ENCODE measurements at places on chromosomes 2 and 18.

- DNase-seq: no peak
Observed at GRCh38 chr2:190820416-190820815, 60.2 kb upstream of the GLS start.

DNA sequence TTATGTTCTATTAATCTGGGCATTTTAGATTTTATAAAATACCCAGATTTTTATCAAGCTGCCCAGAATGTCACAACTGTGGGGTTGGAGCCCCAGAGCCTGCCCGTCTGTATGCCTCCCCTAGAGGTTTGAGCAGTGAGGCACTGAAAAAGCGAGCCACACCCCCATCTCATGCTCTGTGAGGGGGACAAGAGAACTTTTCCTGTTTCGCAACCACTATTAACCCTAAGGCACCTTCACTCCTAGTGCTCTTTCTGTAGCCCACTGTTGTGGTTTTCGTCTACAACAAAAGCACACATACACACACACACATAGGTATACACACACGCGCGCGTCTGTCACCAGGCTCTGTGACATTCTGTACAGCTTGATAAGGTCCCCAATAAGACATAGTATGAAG lies 38.0 kb downstream of the DCDC2C start:
- no peak for DNase-seq

GRCh38 chr18:28712796-28713425 lies 536.0 kb upstream of the CDH2 start:
- DNase-seq: no peak

DNA sequence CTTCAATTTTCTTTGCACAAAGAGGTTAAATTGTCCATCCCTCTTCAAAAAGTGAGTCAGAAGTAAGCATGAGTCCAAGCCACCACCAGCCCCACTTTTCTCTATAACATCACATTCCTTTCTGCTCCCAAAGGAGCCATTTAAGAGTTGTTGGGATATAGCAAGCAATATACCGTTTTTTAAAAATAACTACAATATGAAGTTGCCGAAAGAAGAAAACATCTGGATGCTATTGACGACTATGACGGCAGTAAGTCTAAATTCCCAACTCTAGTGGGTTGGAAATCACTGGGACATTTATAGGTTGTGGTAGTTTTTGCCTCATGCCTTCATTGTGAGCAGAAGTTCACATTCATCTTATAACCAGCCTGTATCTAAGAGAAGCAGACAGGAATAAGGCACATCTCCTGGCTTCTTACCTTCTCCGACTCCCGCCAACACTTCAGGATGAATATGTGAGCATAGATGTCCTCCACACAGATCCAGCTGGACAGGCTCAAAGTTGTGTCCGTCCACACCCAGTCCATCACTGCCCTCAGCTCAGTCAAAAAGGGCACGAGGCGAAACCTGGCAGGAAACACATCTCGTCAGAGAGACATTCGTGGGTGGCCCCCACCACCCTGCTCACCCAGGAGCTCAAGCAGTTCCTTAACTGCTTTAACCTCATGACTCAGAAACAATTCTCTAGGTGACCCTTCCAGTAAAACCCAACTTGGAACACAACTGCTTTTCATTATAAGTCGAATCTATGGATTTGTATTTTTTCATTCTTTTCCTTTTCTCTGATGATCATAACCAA lies 163.6 kb downstream of the NAPG start:
- DNase-seq: no peak

DNA sequence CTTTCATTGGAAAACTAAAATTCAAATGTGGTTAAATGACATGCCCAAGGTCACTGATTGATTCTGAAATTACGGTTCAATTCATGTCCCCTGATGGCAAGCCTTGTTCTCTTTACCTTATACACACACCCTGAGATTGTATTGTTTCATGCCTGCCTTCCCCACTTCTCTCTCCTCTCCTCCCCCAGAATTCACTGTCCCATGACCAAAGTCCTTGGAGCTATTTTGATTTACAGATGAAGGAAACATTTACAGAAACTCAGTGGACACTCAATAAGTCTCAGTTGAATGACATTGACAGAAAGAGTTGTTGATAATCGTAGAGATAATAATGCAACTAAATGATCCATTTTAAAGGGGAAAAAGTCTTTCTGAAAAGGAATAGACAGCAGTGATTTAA lies 33.1 kb upstream of the SIX2 start:
- no peak for DNase-seq

DNA sequence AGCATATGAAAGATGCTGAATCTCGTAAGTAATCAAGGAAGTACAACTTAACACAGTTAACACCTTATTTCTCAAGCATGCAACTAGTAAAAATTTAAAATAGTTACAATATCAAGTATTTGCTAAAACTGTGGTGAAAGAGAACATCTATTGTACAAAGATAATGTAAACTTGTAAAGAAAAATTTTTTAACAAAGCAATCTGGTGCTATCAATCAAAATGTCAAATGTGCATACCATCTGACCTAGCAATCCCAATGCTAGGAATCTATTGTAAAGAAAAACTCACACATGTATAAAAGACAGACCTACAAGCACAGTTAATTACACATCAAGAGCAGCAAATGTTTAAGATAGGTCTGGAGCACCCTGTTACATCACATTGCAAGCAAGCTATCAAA lies 90.1 kb downstream of the SLC66A3 start:
- DNase-seq: no peak

GRCh38 chr2:169203952-169204351 lies 134.6 kb downstream of the DHRS9 start:
- DNase-seq: no peak

DNA sequence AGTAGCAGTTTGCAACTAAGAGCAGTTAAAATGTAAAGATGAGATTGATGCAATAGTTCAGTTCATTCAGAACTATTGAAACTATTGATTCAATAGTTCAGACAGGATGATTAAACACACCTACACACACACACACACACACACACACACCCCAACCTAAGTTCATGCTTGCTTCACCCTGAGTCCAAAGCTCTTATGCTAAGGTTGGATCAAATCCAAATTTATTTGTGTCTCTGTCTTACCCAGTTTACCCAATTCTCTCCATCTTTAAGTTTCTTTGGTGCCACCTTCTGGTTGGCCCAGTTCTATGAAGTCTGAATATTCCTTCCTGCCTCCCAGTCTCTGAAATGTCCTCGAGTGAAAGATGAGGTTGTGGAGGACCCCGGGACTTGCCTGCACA lies 5.1 kb downstream of the SERPINB8 start:
- DNase-seq: peak; percentile 19

GRCh38 chr18:33231474-33232317 lies 208.8 kb downstream of the CCDC178 start:
- DNase-seq: peak; percentile 87

GRCh38 chr2:114056294-114057143 lies 166.6 kb downstream of the ACTR3 start:
- DNase-seq: no peak

DNA sequence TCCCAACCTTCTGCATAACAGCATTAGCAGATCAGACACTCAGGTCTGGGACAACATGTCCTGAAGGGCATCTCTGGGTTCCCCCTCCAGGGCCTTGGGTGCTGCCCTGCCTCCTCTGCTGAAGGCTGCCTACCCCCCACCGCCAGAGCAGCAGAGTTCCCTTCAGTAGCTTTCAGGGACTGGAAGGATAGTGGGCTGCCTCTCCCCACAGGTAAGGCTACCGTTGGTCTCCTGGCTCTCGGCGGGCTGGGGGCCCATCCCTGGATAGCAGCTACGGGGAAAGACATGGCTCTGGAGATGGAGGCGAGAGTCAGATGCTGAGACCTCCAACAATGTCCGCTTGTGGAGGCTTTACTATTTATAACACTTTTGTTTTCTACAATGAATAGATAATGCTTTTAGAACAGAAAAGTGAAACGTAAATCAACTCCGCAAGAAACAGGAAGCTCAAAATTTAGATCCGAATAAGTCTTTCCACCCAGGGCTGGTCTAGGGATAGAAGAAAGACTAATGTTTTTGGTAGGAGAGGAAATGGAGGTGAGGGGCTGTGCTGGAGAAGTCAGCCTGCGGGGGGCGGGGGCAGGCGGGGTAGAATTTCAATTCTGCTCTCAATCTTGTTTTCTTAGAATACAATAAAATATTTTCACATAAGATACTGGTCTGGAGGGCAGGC lies 58.4 kb downstream of the ARL4C start:
- no peak for DNase-seq

DNA sequence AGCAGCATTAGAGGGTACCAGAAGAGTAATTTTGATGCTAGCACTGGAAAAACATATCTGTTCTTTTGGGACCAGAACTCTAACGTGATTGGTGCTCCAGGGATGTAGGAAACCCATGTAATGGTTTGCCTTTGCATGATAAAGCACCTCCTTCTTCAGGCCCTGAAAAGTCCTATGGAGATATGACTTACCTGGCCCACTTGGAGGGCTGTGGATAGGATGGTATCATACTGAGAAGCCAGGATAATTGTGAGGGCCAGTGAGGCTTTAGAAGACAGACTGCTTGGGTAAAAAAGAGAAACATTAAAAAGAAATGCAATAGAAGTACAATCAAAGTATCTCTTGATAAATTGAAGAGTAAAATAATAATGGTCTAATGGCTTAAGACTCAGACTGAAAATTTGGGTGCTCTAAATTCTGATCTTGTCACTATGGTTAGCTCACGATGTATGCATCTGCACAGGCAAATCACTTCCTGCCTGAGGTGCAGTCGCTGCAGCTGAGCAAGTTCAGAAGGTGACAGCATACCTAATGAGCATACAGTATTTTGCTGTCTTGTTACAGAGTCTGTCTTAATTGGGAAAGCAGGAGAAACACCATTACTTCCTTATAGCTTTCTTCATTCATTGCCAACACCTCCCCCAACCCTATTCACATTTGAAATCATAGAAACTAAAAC lies 371.5 kb downstream of the NUP35 start:
- DNase-seq: no peak

DNA sequence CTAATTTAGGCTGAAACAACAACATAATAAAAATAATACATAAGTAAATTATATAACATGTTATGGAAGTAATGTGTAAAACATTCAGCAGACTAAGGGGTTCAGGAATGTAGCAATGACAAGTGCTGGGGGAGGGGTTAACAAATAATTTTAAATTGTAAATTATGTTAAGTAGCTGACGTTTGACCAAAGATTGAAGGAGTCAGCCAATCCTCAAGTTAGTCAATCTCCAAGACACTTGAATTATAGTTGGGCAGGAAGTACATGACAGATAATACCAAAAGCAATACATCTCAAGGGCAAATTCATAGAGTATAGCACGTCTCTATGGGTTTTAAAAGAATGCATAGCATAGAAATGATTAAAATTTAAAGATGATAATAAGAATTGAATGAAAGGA lies 89.1 kb downstream of the KCNH7 start:
- DNase-seq: no peak

- DNase-seq: no peak
Observed at GRCh38 chr18:49013291-49013691, 62.5 kb upstream of the SMAD7 start.

- DNase-seq: no peak
Observed at GRCh38 chr2:208584378-208584985, 177.9 kb downstream of the PTH2R start.

- DNase-seq: no peak
Observed at GRCh38 chr2:132373391-132374135, 43.0 kb upstream of the GPR39 start.

DNA sequence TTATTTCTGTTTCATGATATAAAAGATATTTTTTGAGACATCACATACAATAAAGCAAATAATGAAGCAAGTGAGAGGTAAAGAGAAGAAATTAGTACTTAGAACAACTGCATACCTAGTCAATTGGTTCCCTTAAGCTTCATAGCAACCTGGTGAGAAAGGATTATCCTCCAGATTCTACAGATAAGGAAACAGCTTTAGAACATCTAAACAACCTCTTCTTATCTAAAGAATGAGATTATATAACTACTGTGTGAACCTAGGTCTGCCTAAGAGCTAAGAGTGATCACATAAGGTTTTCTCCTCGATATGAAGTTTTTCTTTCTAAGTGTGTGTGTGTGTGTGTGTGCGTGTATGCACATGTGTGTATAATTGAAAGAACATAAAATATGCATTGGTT lies 265.1 kb downstream of the NOL4 start:
- no peak for DNase-seq

DNA sequence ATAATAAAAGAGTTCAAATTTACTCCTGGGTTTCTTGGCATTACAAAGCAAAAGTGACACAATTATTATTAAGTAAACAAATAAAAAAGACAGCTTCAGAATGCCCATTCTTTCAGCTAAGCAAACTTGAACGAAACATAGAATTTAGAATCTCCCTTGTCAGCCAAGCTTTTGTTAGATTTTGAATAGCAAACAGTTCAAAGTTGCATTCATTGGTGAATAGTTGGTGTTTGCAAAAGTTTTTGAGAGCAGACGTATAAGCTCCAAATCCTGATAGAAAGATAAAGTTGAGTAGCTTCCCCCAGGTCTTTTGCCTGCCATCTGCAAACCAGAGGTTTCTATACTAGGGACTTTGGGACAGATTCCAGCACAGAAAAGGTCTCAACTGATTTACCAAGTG lies 434.3 kb upstream of the TNP1 start:
- DNase-seq: no peak

DNA sequence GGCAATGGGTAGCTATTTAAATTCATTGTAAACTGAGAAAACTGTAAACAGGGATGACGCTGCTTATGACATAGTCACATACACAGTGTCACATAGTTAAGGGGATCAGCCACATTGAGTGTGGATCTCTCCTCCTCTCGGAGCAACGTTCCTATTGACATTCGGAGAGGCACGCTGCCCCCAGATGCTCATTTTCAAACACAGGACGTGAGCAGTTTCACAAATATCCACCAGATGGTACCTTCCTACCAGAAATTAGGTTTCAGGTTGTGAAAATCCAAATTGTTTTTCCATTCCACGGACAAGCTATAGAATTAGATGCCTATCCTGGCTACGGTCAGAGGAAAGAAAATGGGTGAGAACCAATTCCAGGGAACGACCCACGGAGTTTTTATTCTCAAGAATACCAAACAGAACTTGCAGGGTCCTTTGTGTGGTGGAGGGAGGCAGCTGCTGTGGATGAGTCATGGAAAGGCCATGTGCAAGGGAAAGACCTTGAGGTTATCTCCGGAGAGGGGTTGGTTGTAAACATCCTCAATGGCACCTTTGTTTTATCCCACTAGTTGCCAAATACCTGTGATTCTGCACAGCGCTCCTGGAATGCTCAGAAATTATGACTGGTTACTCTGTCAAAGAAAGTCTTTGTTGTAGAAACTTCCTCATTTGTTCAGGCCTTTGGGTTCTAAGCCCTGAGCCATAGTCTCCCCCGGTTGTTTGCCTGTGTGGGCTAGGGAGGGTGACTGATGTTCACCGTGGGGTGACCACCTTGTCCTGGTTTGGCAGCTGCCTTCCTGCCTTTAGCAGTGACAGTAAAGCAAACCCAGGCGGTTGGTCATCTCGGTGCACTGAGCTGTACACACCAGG lies 88.0 kb downstream of the ACTR3 start:
- peak; percentile 37 for DNase-seq

DNA sequence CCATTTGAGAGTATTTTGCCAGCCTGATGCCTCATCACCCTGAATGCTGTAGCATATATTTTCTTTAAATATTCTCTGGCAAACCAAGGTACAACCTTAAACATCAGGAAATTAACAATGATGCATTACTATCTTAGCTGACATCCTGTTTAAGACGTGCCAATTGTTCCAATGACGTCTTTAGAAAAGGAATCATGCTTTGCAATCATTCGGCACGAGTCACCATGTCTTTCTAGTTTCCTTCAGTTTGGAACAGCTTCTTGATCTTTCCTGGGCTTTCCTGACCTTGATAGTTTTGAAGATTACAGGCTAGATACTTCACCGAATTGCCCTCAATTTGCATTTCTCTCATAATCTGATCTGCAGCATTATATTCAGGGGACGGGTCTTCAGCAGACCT lies 88.2 kb upstream of the GLI2 start:
- DNase-seq: no peak

- DNase-seq: peak; percentile 18
Observed at GRCh38 chr2:231674587-231675338, 33.6 kb upstream of the PTMA start.

All from COR-L47 (cell line).